ENCODE measurements at places on chromosomes 4 and X.

- no peak for DNase-seq
Measured at GRCh38 chr4:74475091-74475800, 30.3 kb downstream of the AREG start.

- DNase-seq, result peak; percentile 41
Measured at GRCh38 chr4:188177997-188178675, 38.9 kb downstream of the TRIML1 start.

DNA sequence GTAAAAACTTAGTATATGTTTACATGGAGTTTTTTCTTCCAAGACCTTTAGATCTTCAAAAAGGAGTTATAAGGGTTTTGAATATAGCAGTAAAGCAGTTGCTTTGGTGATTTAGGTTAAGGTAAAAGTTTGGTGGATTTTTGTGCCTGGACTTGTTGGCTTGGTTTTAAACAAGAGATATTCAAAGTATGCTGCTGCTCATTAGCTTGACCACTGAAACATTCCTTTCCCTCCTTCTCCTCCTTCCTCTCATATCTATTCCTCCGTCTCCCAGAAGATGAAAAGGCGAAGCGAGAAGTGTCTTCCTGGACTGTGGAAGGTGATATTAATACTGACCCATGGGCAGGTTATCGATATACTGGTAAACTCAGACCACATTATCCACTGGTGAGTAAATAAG lies 38.4 kb downstream of the METAP1 start:
- DNase-seq, result peak; percentile 27

DNA sequence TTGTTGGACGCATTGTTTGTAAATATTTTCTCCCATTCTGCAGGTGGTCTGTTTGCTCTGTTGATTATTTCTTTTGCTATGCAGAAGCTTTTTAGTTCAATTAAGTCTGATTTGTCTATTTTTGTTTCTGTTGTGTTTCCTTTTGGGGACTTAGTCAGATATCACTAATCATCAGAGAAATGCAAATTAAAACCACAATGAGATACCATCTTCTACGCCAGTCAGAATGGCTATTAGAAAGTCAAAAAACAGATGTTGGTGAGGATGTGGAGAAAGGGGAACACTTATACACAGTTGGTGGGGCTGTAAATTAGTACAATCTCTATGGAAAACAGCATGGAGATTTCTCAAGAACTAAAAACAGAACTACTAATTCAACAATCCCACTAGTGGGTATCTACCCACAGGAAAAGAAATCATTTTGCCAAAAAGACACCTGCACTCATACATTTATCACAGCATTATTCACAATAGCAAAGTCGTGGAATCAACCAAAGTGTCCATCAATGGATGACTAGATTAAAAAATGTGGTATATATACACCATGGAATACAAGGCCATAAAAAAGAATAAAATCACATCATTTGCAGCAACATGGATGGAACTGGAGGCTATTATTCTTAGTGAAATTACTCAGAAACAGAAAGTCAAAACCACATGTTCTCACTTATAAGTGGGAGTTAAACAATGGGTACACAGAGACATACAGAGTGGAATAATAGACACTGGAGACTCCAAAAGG lies 8.1 kb downstream of the COQ2 start:
- no peak for DNase-seq

GRCh38 chrX:153829799-153830639 lies at the start of gene PDZD4:
Gene PDZD4 (minus strand): TSS chrX:153830544. CDS start chrX:153830298, 246 bp downstream.
- DNase-seq, result no peak

GRCh38 chr4:85406185-85406584 lies 68.8 kb upstream of the ARHGAP24 start:
- no peak for DNase-seq

GRCh38 chrX:12421918-12422317 lies 283.6 kb downstream of the FRMPD4 start:
- no peak for DNase-seq

DNA sequence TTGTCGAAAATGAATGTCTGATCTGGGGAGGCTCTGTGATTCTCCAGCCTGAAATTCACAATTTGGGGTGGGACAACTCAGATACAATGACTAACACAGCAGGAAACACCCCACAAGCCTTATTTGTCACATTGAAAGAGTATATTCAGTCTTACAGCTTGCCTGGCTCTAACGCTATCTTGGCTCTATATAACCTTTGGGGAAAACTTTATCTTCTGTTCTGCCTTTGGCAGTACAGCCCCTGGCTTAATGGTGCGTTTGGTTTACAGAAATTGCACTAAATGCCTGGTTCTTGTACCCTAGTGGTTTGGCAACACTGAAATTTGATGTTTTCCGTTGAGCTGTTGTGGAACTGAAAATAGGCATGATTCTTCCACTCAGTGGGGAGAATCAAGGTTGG lies 178.1 kb upstream of the VEGFC start:
- DNase-seq, result no peak

DNA sequence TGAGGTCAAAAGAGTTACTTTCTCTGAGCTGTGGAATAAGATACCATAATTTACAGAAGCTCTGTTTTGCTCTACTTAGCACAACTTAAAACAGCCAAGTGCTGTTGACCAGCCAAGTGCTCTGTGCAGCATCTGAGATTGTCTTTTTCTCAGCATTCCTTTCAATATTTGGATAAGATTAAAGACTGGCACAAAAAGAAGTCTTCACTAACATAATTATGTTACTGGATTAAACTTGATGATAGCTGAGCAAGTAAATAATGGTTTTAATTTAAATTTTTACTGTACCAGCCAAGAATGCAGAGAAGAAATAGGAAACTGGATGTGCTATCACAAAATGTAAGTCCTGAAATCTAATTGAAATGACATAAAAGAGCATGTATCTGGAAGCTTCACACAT lies 60.4 kb downstream of the NPY2R start:
- no peak for DNase-seq

DNA sequence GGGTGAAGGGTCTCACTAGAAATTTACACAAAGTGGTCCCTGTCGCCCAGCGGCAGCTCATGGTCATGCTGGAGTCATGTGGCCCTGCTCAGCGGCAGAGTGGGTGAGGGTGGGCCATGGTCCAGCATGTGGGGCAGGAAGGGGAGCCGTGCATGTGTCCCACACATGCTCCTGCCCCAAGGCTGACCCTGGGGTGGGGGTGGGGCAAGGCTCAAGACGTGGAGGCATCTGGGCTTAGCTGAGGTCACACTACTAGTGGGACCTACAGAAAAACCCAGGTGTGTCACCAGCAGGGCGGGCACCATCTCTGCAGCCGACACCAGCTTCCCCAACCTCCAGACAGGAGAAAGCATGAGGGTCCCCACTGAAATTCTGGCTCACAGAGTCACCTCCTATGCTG lies 42.4 kb downstream of the EVC start:
- no peak for DNase-seq

Measured in kidney tubule cell (primary cell).